ENCODE measurements at places on chromosomes 4 and X.

GRCh38 chr4:4524364-4524763 is 17.5 kb downstream of the STX18 start:
- DNase-seq = peak; percentile 59

DNA sequence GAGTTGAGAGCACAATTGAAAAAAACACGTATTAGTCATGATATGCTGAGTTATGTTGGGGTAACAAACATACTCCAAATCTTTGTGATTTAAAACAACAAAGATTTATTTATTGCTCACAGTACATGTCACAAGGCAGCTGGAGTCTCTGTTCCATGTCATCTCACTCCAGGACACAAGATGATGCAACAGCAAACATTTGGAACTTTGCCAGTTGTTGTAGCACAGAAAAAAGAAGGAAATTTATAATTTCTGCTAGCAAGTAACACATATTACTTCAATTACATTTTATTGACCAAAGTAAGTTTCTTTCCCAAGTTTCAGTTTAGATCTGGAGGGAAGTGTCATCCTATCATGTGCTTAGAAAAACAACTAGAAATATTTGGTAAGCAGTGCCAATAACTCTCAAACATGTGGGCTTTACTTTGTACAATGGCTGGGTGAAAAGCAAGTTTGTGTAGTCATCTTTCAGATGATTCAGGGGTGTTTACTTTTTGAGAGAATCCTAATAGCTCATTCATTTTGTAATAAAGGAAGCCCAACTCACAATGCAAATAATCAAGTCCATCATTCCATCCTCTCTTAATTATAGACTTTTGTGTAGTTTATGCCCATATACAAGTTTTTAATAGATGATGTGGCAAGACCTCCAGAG is 452.3 kb downstream of the ZIC3 start:
- no peak for DNase-seq

DNA sequence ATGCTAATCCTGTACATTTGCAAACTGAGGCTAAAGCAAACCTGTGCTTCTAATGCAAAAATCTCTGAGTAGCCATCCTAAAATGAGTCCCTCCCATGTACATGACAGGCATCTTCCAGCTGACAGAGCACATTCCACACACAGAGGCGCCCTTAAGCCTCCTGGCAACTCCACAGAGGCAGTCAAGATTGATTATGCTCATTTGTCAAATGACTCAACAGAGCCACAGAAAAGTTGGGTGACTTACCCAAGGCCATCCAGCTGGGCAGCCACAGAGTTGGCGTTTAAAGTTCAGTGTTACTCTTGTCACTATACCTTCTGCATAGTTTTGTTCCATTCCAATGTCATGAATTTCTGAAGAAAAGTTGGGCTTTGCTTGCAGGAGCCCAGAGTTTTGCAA is 394.6 kb upstream of the FGF13 start:
- no peak for DNase-seq

GRCh38 chrX:153626863-153627674 is 19.9 kb upstream of the DUSP9 start:
- DNase-seq = no peak

DNA sequence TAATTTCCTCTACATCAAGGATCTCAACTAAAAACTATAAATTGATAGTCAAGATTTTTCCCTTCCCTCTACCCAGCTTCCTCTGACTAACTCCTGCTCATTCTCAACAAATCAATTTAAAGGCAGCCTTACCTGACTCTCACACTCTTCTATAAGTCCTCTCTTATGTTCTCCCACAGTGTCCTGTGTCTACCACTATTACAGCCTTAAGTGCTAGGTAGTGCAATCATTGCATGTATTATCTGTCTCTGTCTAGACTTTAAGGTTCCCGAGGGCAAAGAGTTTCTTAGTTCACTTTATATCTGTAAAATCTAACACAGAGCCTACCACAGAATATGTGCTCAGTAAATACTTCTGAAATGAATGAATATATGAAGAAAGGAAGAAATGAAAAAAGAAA is 123.7 kb downstream of the BTC start:
- DNase-seq = no peak

DNA sequence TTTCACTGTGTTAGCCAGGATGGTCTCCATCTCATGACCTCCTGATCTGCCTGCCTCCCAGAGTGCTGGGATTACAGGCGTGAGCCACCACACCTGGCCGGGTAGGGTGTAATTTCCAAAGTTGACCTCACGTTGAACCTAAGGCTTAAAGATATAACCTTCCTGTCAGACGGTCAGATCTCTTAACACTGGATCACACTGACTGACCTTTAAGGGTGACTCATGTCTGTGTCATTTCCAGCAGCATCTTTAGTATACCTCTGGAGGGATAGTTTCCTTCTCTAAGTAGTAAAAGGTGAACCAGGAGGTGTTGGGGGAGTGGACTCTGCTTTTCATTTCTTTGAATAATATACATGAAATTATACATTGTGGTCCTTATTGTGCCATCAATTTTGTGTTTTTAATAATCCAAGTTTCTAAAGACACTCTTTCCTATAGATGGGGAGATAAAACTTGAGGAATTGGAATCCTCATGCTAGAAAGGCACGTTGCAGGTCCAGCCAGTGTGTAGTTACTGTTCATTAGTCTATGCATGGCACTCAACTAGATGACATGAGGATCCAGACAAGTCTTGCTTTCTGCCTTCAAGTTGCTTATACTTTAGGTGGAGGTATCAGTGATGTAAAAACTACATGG is 45.7 kb downstream of the ARHGAP10 start:
- DNase-seq = no peak
